ENCODE measurements at places on chromosomes 4 and X.

- peak; percentile 14 for DNase-seq
Measured at GRCh38 chr4:6582889-6583490, 8.0 kb downstream of the MAN2B2 start.

DNA sequence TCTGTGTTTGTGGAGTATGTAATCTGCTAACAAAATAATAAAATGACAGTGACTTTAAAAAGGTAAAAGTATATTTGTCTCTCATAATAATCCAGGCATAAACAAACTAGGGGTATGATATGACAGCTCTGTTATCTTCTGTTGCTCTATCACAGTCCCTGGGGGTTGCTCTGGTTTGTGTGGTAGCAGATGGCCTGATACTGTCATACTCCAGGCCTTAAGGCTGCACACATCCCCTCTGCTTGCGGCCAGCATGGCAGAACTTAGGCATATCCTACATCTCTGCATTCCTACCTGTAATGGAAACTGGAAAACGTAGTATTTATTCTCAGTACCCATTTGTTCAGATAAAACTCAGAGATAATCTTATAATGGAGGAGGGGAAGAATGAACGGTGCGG, 117.9 kb upstream of the HAND2 start:
- DNase-seq: no peak

- DNase-seq: no peak
Measured at GRCh38 chr4:6281436-6282313, 12.0 kb downstream of the WFS1 start.

GRCh38 chr4:141066690-141067089, 66.6 kb downstream of the RNF150 start:
- DNase-seq: no peak

DNA sequence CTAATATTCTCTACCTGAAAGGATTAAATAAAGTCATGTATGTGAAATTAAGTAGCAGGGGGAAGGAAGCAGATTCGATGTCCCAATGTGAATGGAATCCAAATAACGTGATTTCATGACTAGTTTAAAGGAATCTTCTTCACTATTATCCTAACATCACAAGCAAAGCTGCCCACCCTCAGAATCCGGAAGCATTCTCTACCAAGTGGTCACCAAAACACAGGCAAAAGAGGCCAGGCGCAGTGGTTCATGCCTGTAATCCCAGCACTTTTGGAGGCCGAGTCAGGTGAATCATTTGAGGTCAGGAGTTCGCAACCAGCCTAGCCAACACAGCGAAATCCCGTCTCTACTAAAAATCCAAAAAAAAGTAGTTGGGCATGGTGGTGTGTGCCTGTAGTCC, 212.9 kb downstream of the LDB2 start:
- no peak for DNase-seq

- no peak for DNase-seq
Measured at GRCh38 chr4:42331914-42332368, 65.3 kb upstream of the SHISA3 start.

DNA sequence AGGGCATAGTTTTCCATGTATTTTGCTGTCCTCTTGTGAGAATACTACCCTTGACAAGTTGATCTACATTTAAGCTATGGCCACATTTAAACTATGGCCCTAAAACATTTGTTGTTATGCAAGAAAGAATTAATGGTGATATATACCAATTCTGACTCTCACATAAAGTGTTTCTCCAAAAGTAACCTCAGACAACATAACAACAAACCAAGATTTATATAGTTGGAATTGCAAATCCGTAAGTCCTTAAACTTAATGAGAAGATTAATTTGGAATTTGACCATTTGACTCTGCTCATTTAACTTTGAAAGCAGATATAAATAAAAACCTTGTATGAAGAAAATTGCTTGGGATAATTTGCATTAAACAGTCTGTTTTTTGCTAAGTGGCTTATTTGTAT, 38.9 kb downstream of the RUFY3 start:
- no peak for DNase-seq

DNA sequence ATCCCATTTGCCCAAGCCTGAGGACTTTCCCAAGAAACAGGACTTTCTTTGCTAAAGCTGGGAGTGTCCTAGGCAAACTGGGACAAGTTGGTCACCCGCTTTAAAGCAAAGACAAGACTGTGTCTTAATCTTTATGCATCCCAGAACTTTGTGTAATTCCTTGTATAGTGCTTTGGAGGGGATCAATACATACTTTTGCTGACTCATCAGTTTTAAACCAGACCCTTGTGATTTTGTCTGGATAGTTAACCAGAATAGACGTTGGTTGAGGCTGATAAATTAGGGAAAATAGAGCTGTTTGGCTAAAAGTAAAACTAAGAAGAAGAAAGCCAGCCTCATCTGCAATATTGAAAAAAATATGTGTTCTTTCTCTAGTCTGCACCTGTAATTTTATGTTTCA, 82.8 kb downstream of the IL1RAPL1 start:
- no peak for DNase-seq

GRCh38 chr4:89837385-89837992, 528 bp upstream of the SNCA start:
- peak; percentile 20 for DNase-seq
